ENCODE measurements at places on chromosomes 2 and 18. TPM values are rescaled to one million over a fixed set of nuclear protein-coding genes. Genes with fewer than 3 reads are reported as not detected.

- DNase-seq, result peak; percentile 78
Measured at GRCh38 chr2:195613922-195614321, 43.1 kb upstream of the SLC39A10 start.

DNA sequence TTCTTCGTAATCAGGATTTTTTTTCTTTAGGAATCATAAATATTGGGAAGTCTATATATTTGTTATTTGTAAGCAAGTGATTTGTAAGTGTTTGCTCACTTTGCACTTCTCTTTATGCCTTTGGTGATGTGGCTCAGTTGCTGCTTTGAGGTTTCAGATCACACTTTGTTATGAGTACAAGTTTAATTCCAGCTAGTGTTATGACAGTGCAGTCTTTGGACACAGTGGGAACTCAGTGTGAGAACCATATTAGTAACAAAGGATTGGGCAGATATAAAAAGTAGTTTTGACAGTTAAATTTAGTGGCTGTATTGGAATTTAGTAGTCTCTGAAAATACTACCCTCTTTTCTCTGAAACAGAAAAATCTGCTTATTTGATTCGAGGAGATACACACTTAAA lies 67.7 kb downstream of the ABI2 start:
- DNase-seq, result no peak

DNA sequence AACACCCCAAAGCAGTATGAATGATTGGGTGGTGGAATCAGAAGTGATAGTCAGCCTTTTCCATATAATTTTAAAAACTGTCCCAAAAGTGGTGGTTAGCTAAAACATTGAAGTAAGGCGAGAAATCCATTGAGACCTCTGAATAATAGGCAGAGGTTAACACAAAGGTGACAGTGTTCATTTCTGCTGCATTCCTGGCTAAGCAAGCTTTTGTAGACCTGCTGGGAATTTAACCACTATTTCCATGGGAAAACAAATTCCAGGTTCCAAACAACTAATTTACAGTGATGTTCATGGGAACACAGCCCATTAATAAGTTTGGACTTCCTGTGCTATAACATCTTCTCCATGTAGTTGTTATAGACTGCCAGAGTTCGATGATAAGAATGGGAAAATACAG lies 6.3 kb upstream of the INO80D start:
- no peak for DNase-seq

DNA sequence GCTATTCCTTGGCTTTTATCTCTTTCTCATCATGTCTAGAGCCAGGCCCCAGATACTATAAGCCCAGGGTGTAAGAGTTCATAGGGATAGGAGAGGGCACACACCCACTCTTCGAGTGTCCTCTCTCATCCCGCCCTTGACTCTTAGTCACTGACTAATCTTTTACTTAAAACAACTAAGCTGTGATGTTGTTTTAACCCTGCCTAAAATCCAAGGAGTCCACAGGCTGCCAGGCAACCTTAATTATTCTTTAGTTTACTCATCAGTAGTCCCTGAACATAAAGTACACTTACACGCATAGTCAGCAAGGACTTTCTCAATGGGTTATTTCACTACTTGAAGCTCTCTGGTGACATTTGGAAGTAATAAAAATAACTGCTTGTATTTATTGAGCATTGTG lies 28.4 kb downstream of the GREB1L start:
- DNase-seq, result no peak

GRCh38 chr2:3636586-3637310 lies 21.3 kb upstream of the ALLC start:
- no peak for DNase-seq

DNA sequence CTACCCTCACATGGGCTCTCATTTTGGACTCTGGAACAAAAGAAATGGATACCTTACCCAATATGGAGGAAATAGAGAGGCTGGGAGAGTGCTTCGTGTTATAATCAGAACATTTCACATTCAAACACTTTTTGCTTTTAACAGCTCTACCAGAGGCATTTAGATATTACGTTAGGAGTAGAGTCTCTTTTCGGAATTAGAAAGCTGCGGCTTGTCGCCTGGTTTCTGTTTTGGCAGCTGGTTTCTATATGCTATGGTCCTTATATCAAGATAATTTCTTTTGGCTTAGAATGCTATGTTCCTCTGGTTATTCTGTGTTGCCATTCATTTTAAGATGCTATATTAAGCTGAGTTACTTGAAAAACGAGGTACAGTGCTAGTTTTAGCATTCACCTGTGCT lies 392.8 kb upstream of the GALNT5 start:
- no peak for DNase-seq

DNA sequence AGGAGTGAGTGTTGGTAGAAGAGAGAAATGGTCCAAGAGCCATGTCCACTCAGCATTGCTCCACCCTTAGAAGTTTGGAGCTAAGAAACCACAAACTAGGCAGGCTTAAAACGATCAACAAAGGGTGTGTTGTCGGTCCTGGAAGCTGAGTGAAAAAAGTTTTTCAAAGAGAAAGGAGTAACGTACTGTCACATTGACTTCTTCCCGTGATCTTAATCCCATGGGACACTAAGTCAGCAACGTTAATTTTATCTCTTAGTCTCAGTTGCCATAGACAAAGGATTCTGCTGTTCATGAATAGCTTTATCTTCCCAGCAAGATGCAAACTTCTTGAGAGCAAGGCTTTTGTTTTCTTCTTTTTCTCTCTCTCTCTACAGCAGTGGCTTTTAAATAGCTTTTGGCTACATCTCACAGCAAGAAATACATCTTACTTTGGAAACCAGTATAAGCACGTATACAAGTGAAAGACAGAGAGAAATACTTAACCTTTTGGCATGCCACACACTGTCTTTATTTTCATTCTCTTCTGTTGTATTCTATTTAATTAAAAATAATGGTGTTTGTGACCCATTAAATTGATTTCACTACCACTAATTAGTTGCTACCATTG lies 377.4 kb downstream of the TGIF1 start:
- no peak for DNase-seq

STARD6 gene
- total RNA-seq, result 0.14 TPM
